Stimulated activated CD4-positive, alpha-beta T cell treated with anti-CD3 and anti-CD28 coated beads, Interleukin-2, amount 100 ng/mL, for 24 hours (primary cell): ENCODE measurements at places on chromosomes 4 and X.

GRCh38 chr4:48244665-48245064 lies 25.0 kb downstream of the TEC start:
- DNase-seq = no peak

- no peak for DNase-seq
Measured at GRCh38 chr4:38660838-38661237, 3.2 kb upstream of the KLF3 start.

GRCh38 chr4:112172180-112172579 lies 26.9 kb downstream of the FAM241A start:
- DNase-seq = no peak

- no peak for DNase-seq
Measured at GRCh38 chr4:86600007-86600653, 6.0 kb downstream of the PTPN13 start.

DNA sequence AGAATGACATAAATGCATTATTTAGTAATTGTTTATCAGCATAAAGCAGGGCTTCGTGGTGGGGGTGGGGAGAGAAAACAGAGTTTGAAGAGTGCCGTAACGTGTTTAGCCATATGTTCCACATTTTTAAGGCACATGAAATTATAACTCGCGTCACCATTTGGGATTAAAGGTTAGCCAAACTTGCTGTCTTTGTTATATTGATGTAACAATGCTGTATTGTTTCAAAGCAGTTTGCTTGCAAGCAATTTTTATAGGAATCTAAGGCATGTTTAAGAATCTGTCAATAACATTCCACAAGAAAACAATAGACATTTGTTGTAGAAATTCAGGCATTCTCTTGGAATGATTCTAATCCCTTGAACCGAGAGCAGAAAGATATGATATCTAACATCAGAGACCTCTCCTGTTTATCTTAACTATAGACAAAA lies 78.3 kb downstream of the CLDN22 start:
- no peak for DNase-seq

- DNase-seq = no peak
Measured at GRCh38 chr4:13329963-13330362, 154.2 kb downstream of the RAB28 start.

DNA sequence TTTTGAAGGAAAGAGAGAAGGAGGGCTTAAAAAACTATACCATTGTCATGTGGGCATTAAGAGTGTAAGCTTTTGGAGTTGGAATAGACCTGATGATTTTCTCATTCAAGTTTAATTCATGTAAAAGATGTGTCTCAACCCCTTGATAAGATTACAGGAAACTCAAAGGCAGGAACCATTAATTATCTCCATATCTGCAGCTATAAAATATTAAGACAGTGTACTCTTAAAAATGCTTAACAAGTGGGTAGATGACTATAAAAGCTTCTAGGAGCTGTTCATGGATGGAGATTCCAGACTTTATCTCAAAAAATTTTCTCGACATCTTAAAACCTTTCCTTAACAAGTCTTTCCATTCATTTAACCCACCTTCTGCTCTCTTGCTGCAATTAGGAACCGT lies 208.3 kb downstream of the PALLD start:
- DNase-seq = no peak

- DNase-seq = no peak
Measured at GRCh38 chr4:101304916-101305315, 42.4 kb downstream of the PPP3CA start.

DNA sequence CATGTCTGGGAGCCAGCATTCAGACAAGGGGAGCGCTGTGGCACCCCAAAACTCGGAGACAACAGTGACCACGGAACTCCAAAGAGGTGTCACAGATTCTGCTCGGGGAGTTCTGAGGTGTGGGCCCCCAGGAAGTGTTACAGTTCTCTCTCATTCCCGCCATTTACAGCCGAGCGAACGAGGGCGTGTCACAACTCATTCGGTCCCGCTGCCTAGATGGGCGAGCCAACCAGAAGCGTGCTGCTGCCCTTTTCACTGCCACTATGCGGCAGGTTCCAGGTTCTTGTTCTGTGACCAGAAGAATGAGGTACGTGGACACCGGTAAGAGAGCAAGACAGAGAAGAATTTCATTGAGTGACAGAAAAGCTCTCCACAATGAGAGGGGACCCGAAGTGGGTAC lies 1370.6 kb upstream of the AGA start:
- DNase-seq = no peak

- DNase-seq = peak; percentile 88
Measured at GRCh38 chrX:149938881-149939654, 777 bp upstream of the EOLA2 start.

DNA sequence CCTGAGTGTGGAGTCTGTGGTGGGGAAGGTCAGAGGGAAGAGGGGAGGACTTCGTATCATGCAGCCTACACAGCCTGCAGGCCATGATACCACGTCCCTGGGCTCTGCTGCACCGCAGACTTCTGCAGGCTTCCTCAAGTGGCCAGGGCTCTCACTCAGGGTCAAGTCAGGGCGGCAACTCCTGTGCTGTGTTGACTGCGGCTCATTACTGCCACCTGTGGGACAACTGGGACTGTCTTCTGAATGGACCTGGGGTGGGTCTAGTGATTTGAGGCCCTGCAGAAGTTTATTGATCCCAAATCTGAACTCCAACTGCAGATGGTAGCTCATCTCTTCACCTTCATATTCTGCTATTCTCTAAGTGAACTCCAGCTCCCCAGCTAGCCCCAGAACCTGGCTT lies 167.1 kb downstream of the NSUN7 start:
- peak; percentile 71 for DNase-seq

DNA sequence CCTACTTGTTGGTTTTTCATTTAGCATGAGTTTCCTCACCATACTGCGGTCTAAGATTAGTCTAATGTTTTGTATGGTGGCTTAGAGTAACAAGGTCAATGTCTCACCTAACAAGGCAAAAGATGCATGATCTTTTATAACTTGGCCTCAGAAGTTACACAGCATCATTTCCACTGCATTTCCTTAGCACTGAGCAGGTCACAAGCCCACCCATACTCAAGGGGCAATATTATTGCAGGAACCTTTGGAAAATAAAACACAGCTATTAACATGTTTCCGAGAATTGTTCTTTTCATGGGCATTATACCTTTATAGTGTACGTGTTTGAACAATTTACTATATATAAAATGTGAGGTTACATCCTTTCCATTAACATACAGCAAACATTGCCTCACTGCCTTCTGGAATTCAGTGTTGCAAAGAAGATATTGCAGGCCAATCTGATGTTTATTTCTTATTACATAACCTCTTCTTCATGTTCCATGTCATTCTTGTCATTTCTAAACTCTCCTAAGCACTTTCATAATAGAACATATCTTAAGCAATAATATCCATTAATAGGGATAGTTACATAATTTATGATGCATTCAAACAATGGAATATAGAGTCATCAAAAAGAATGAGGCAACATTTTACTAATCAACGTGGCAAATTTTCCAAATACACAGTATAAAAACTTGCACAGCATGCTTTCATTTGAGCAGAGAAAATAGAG lies 153.8 kb downstream of the AREG start:
- DNase-seq = no peak

DNA sequence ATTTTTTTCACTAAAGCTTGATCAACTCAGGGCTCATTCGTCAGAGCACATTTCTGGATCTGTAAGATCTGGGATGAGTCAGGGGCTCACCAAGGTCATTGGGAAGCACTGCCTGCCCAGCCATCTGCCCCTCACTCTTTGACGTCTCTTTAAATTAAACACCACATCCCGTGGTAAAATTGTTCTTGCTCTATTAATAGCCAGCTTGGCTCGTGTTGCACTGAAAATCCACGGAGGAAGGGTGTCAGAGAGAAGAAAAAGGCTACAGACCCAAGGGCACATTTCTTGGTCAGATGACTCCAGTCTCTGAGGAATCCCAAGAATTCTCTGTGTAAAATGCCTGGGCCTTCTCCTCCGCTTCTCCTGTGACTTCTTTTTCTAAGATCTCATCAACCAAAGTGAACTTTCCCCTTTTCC lies 45.7 kb upstream of the GATB start:
- DNase-seq = no peak

- no peak for DNase-seq
Measured at GRCh38 chr4:115315182-115315581, 201.8 kb upstream of the NDST4 start.

- peak; percentile 62 for DNase-seq
Measured at GRCh38 chrX:24371391-24371972, 11.0 kb downstream of the SUPT20HL1 start.

DNA sequence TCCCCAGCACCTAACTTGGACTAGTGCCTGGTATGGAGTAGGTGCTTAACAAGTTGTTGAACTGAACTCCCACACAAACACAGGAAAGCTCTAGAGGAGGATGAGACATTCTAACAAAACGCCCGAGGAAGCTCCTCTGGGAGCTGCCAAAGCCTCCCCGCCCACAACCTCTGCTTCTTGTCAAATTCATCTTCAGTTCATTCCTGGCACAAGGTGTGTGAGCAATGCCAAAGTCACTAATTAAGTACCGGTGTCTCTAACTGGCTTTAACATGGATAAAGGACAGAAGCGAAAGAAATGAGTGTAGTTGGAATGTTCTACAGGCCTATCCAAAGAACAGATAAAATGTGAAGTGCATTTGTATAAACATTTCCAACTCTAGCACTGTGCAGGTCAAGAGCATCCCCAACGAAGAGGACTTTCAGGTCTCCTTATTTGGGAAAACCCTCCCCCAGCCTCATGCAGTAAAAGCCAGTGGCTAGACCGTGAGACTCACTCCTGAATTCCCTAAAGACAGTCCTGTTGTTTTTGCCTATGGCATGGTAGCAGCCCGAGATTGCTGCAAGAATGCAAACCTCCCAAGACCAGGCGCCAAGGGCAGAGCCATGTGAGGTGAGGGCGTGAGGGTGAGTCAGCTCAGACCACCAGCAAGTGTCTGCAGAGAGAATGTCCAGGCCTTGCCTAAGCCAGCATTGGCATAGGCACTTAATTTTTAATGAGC lies 72.2 kb upstream of the KLF3 start:
- DNase-seq = no peak

GRCh38 chr4:31647786-31648185 lies 927.6 kb downstream of the PCDH7 start:
- DNase-seq = no peak

DNA sequence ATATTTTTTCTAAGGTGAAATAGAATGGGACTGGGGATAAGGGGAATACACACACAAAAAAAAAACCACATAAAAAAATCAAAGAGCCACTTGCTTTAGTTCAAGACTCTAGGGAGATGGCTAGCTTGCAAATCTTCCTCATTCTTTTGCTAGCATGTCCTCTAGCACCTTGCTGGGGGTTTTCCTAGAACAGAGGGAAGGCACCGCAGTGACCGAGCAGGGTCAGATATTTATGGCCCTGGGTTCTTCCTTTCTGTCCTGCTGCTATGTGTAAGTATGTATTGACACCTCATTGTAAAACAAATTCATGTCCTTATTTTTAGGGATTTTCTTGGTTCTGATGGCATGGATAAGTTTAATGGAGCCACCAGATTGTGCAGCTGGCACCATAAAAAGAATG lies 81.2 kb downstream of the SHISA3 start:
- DNase-seq = no peak

- no peak for DNase-seq
Measured at GRCh38 chr4:185886832-185887524, 75.0 kb upstream of the SORBS2 start.

- DNase-seq = no peak
Measured at GRCh38 chr4:133982533-133983224, 218.9 kb downstream of the PABPC4L start.

DNA sequence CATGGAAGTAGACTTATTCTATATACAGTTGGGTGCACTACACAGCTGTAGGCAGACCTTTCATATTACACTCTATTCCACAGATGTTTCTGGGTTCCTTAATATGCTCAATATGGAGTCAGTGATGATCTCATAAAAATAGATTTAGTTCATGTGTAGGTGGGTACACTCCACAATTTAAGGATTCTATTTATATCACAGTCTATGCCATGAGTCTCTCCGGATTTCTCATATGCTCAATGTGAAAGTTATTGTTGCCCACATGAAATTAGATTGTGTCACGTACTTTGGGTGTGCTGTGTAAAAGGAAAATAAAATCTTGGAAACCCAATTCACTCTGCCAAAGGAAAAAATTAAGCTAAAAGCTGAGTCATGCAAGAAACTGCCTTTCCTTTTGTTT lies 32.5 kb upstream of the TASL start:
- DNase-seq = no peak

GRCh38 chrX:128992107-128992971 lies 531.0 kb downstream of the SMARCA1 start:
- no peak for DNase-seq

GRCh38 chr4:110480746-110481271 lies 4.9 kb downstream of the ENPEP start:
- DNase-seq = no peak

GRCh38 chr4:74714611-74715130 lies 79.7 kb downstream of the BTC start:
- DNase-seq = no peak

GRCh38 chrX:10892621-10893225 lies 218.4 kb upstream of the HCCS start:
- no peak for DNase-seq

DNA sequence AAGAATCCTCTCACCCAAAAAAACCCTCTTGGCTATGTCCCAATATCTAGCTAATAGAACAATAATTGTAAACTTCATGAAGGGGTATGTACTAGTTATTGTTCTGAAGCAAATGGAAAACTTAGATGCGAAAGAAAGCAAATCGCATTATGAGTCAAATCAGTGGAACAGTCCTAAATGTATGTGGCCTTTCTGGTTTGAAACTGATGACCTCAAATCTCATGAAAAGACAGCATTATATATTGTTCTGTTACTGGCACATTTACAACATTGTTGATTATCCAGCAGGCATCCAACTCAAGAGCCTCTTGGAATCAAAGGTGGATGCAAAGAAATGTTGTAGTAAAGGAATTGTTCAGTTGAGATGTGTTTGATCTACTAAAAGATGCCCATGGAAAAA lies 34.7 kb downstream of the CSN3 start:
- DNase-seq = no peak

DNA sequence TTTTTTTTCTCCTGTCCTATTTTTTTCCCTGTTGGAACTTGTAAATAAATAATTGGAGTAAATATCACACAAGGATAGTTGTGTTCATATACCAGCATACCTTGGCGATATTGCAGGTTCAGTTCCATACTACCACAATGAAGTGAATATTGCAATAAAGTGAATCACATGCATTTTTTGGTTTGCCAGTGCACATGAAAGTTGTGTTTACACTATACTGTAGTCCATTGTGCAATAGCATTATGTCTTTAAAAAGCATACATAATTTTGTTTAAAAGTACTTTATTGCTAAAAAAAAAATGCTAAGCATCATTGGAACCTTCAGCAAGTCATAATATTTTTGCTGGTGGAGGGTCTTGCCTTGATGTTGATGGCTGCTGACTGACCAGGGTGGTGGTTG lies 88.6 kb downstream of the GSTCD start:
- DNase-seq = no peak

- DNase-seq = no peak
Measured at GRCh38 chr4:137253949-137254348, 278.3 kb downstream of the PCDH18 start.

- no peak for DNase-seq
Measured at GRCh38 chrX:40154250-40154852, 56.6 kb upstream of the BCOR start.
